CD4-positive, alpha-beta T cell treated with Interleukin-4 for 1 hour (primary cell): ENCODE measurements at places on chromosomes 4 and X.

- no peak for DNase-seq
These were observed 203.0 kb downstream of the BMPR1B start for GRCh38 chr4:94960708-94961107.

GRCh38 chr4:167359711-167360110, 125.4 kb upstream of the SPOCK3 start:
- DNase-seq = no peak

DNA sequence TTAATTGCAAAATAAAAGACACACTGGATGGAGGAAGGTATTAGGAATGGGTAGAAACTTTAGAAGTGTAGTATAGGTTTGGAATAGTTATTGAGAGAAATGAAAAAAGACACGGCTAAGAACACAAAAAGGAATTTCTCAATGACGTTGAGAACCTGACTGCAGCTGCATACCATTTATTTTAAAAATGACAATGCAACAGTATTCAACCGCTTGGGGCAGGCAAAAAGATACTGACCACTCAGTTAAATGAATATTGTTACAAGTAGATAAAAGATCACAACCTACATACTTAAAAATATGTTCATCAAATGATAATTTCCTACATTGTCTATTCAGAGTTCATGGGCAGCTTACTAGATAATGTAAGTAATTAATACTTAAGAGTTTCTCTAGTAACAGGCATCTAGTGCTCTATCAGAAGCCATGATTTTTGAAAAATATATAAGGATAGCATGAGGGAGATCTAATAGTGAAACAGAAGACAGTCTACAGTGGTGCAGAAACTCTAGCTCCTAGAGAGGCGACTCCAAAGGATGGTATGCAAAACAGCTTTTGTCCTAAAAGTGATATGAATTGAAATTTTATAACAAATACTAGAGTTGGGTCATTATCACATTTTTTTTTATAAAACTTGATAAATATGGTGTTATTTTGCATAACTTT, 216.2 kb upstream of the VEGFC start:
- no peak for DNase-seq

DNA sequence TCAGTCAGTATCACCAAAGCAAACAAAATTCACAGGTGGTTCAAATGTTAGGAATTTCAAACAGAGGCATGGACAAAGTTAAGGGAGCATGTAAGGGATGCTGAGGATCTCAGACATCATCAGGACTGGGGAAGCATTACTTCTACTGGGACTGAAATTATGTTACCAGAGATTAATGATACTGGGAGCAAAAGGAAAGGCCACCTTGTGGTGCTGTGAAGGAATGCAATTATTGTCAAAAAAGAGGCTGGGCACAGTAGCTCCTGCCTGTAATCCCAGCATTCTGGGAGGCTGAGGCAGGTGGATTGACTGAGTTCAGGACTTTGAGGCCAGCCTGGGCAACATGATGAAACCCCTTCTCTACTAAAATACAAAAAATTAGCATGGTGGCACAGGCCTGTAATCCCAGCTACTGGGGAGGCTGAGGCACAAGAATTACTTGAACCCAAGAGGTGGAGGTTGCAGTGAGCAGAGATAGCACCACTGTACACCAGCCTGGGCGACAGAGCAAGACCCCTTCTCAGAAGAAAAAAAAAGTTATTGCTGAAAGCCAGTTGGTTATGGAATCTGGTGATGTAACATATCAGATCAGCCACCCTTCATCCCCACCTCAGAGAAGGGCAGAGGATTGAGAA, 954.3 kb downstream of the PCDH7 start:
- no peak for DNase-seq

DNA sequence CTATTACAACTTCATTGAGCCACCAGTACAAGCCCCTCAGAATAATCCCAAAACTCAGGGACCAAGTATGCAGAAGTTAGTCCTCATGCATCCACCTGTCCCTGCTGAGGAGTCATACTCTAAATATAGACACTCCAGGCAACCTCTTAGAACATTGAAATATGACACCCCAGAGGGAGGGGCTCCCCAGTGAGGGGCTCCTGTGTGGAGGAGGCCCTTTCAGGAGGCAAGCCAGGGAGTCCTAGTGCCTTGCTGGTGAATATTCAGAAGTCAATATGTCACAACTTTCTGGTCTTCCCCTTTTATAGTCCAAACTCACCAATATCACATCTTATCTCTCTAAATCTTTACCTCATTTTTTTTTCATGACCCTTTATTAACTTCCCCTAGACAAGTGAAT, 1.6 kb upstream of the ARMCX6 start:
- DNase-seq = no peak

GRCh38 chrX:53479301-53479700, 45.1 kb upstream of the HSD17B10 start:
- no peak for DNase-seq
